Activated CD8-positive, alpha-beta memory T cell treated with anti-CD3 and anti-CD28 coated beads for 4 hours (primary cell): ENCODE measurements at places on chromosomes 1 and 21.
A peak's percentile ranks its signal among the peaks of the same experiment; 100 is the strongest.

GRCh38 chr1:59730759-59731478, 83.8 kb upstream of the HOOK1 start:
- no peak for DNase-seq

DNA sequence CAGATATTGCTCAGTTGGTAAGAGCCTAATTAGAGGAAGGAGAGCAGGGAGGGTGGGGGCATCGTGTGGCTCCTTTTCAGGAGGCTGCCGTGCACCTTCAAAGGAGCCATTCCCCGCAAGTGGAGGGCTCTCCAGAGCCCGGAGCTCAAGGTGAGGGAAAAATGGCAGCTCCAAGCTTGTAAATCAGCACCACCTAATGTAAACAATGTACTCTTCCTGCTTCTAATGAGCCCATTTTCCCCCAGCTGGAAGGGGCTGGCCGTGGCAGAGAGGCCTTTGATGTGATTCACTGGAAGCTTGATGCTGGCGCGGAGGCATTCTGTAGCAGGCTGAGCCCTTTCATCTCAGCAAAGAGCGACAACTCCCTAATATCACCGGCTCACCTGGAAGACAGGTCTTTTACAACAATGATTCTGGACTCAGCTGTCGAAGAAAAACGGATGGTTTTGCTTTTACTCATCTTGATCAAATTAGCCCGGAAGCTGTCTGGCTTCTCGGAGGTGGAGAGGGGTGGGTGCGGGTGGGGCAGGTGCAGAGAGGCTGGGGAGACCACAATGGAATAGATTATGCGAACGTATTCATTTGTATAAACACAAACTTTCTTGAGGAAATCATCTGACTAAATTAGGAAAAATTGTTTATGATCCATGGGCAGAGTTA, 112.5 kb downstream of the RRAGC start:
- DNase-seq = no peak

GRCh38 chr1:111471012-111471411, 2.8 kb upstream of the C1orf162 start:
- peak; percentile 57 for DNase-seq

DNA sequence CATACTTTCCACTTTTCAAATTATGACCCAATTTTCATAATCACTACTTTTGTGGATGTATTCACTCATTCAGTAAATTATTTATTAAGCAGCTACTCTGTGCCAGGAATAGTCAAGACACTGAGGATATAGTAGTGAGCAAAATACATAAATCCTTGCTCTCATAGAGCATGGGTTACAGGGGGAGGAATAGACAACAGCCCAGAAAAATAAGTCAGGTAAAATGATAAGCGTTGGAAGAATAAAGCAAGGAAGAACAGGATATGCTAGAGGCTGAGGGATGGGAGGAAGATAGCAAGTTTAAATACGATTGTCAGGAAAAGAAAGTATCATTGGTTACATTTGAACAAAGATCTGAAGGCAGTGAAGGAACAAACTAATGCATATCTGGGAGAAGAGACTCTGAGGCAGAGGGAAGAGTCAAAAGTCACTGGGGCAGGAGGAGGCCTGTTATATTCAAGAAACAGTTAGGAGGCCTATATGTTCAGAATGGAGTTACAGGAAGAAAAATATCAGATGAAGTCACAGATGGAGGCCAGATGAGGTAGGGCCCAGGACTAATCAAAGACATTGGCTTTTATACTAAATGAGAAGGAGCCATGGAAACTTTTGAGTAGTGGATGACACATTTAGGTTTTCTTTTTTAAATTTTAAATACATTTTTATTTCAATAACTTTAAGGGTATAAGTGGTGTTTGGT, 42.9 kb downstream of the SEC22B start:
- no peak for DNase-seq

- DNase-seq = no peak
These were observed 119.0 kb downstream of the PEX14 start for GRCh38 chr1:10593750-10594149.

GRCh38 chr1:89799495-89799894, 21.3 kb upstream of the LRRC8D start:
- no peak for DNase-seq

DNA sequence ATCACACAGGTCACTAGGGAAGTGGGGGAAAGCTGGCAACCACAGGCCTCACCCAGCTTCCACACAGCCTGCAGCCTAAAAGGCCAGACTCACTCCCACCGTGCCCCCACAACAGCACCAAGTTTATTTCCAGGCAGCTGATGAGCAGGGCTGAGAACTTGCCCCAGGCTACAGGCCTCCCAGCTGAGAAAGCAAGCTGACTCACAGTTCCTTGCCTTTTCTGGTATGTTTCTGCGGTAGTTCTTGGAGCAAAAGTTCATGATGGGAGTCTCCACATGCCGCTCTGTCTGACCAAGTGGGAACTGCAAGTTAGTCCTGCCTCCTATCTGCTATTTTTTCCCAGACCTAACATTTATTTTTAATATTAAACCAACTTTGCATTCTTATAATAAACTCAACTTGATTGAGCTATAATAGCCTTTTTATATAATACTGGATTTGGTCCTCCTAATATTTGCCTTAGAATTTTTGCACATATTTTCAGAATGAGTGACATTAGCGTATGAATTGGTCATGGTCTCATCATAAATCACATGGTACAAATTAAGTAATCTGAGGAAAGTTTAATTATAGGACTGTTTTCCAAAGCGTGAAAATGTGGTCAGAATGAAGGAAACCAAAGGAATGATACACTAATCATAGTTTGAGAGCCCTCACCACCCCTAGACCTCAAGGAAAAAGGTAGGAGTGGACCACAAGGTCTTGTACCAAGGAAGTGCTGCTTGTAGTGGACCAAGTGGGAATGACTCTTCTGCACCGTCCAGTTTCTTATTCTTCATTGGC, 30.7 kb downstream of the RPAP2 start:
- DNase-seq = no peak

DNA sequence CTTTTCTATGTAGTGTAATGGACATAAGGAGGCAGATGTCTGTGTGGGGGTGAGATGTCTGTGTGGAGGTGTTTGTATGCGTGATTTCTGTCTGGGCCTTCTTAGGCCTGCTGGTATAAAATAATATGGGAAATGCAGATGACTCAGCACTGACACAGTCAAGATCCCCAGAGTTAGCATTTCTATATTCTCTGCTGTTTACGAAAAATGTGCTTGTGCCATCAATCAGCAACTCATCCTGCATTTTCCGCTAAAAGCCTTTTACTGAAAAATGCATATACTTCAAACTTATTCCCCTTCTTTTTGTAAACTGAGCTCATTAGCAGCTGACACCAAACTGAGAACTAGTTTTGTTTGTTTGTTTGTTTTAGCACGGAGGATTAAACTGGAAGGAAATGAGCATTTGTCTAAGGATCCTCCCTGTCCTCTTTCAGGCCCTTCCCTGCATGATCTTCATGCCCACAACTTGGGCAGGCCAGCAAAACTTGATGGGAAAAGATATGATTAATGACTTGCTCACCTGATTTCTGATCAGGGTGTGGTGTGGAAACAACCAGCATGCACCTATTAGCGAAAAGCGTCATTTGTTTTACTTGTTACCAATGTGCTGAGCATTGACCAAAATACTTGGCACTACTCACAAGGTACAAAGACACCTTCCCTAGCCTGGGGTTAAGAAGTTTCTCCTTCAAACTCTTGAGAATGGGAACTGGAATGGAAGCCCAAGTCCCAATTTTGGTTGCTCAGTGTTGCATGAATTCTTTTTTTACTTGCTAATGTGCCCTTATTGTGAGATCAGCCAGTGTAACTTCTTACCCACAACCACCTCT, 77.4 kb downstream of the NDUFS5 start:
- DNase-seq = no peak

DNA sequence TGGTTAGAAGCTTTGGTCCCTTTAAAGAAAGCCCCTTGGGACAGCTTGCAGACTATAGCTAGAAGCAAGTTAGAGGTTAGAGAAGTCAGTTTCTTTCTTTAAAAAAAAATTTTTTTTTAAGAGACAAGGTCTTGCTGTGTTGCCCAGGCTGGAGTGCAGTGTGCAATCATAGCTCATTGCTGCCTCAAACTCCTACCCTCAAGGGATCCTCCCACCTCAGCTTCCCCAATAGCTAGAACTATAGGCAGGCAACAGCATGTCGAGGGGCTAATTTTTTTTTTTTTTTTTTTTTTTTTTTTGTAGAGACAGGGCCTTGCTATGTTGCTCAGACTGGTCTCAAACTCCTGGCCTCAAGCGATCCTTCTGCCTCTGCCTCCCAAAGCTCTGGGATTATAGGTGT, 44.2 kb upstream of the ZNF326 start:
- DNase-seq = no peak

DNA sequence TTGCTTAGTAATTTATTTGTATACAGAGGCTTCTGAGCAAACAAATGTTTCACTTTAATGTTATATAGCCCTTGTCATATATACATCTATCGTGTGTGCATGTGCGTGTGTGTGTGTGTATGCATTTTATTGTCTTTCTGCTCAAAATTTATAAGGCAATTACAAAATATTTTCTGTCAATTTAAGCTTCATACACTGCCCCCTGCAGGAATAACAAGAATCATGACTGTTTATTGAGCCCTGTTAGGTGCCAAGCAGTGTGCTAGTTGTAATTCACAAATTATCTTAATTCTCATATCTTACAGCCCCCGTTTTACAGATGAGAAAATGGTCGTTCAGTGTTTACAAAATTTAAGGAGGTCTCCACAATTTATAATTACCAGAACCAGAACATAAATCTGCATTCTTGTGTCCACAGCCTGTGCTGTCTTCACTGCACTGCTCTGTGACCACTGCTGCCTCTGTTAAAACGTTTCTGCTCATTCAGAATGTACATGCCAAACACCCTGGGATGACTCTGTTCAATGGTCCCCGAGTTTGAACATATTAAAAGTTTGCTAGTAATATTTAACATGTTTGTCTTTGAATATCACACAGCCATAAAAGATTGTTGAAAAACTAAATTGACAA, 181.3 kb downstream of the ATP6V1G3 start:
- no peak for DNase-seq

DNA sequence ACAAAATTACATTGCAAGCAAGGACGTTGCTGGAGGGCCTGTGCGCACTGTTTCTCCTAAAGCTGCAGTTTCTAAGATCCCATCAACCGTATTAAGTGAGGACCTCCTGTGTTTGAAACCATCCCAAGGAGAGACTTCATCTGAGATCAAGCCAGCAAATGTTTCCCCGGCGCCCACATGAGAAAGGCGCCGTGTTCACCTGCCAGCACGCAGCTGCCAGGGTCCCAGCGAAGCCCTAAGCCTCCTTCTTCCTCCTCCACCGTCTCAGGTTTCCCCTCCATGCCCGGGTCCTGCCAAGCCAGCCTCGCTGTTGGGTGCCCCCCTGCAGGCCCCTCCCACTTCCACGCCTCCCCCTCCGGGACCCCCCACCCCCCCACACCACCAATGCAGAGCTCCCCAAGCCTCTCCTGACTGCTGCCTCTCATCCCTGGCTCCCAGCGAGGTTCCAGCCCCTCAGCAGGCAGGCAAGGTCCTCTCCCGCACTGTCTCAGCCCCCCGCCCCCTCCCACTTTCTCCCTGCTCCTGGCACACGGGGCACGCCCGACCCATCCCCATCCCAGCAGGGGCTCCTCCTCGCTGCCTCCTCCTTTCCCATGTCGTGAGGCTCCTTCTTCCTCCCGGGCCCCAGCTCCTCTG, 8.6 kb upstream of the TFF1 start:
- no peak for DNase-seq

DNA sequence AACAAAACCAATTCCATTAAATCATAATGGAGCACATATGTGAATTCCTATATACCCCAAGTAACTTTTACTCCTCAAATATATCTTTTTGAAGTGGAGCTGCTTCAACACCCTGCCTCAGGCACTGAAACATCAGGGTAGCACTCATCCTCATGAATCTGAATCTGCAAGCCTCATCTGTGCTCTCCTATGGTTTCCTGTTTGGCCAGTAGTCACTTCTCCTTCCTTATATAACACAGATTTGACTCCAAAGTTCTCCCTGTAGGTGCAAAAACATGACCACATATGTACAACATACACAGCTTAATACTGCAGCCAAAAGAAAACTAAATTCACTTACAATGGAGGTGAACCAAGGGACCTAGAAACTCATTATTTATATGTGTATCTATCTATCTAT, 7.2 kb downstream of the TRIT1 start:
- no peak for DNase-seq

DNA sequence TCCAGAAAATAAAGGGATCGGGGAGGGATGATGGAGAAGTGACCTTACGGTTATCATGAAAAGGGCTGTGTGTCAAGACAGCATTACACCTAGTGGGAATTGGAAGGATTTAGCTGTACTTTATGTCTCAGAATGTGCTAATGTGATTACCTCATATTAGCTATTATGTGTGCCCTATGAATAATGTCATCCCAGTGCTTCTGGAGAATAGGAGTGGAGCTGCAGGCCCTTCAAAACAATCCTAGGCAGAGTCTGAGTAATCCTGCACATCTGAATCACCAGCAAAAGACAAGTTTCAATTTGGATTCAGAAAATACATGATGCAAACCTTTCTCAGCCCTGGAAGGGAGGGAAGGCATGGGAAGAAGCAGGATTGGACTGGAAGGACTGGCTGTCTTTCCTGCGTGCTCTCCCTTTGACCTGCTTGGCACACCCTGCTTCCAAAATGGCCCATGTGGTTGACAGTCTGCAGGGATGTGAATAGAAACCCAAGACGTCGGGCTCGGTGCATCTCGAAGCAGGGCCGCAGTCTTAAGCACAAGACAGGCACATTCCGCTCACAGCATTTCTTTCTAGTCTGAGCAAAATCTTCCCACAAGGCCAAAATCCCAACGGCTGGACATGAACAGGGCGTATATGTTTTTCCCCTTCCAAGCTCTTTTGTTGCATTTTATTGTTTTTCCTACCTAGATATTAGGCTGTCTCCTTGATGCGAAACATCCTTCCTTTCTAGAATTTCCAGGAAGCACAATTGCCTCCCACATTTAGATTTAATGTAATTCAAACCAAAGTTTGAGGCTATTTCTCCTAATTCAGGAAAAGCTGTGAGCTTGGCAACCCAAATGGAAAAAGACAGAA, 54.3 kb upstream of the TARBP1 start:
- DNase-seq = no peak

DNA sequence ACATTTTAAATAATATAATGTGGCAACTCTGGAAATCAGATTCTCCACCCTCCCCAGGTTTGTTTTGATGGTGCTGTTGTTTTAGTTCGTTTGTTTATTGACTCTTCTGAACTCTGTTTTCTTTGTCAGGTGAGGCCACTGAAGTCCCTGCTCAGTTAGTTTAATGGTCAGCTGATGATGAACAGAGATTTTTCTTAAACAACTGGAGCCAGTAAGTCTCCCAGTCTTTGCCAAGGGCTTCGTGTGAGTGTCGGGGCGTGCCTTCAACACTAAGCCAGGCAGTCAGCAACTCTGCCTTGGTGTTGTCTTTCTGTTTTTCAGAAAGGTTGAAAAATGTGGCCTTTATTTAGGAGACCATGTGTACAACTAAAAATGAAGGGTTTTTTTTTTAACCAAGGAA, 58.9 kb downstream of the TEX35 start:
- no peak for DNase-seq

GRCh38 chr1:199678771-199679170, 348.7 kb upstream of the NR5A2 start:
- no peak for DNase-seq

- no peak for DNase-seq
These were observed 304.9 kb downstream of the HHAT start for GRCh38 chr1:210633636-210634035.

- DNase-seq = no peak
These were observed 80.1 kb upstream of the PUM1 start for GRCh38 chr1:31145648-31146047.

- DNase-seq = no peak
These were observed 23.9 kb upstream of the SLC1A7 start for GRCh38 chr1:53166366-53166765.

- DNase-seq = no peak
These were observed 19.6 kb upstream of the NCF2 start for GRCh38 chr1:183609759-183610452.

GRCh38 chr1:100883963-100884362, 10.7 kb downstream of the EXTL2 start:
- no peak for DNase-seq
